ENCODE measurements at places on chromosomes 16 and 17.
A peak's percentile ranks its signal among the peaks of the same experiment; 100 is the strongest.

DNA sequence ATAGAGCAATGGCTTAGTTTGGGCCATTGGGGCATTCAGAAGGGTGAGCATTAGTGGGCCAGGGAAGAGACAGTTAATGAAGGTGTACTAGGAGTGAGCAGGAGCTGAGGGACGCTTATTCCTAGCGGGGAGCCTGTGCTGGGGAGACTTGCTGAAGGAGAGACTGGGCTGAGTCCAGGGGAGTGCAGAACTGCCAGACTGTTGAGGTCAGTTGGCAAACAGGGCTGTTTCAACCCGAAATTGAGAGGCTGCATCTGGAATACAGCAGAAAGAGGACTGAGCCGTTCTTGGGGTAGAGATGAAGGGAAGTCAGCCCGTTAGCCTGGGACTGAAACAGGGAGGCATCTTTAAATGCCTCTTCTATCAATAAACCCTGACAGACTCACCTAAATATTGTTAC lies 33.2 kb downstream of the MAP2K6 start:
- no peak for DNase-seq

- peak; percentile 4 for DNase-seq
These were observed 135.8 kb downstream of the SKAP1 start for GRCh38 chr17:48294020-48294805.

- DNase-seq = no peak
These were observed 104.6 kb downstream of the SEC14L1 start for GRCh38 chr17:77245162-77245926.

- no peak for DNase-seq
These were observed 45.6 kb upstream of the KCNJ12 start for GRCh38 chr17:21330436-21331160.

DNA sequence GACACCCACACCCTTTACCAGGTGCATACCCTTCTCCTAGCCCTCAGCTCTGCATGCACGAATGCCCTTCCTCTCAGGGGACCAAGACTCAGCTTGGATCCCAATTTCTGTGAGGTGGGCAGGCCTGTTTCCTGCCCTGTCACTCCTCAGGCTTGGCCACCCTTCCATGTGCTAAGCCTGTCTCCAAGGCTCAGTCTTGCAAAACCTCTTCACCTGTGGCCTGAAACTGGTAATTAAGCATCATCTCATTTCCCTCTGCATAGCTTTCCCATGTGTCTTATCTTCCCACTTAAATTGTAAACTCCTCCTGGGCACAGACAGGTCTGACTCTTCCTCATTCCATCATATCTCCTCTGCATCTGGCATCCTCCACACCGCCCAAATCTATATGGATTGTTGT lies 31.0 kb upstream of the SMPD3 start:
- DNase-seq = no peak

- DNase-seq = no peak
These were observed 58.1 kb downstream of the CYB5B start for GRCh38 chr16:69482410-69482991.

GRCh38 chr16:65965628-65966027 lies 400.9 kb upstream of the CDH5 start:
- no peak for DNase-seq

- peak; percentile 84 for DNase-seq
These were observed 86.8 kb upstream of the WSB1 start for GRCh38 chr17:27207073-27207513.

DNA sequence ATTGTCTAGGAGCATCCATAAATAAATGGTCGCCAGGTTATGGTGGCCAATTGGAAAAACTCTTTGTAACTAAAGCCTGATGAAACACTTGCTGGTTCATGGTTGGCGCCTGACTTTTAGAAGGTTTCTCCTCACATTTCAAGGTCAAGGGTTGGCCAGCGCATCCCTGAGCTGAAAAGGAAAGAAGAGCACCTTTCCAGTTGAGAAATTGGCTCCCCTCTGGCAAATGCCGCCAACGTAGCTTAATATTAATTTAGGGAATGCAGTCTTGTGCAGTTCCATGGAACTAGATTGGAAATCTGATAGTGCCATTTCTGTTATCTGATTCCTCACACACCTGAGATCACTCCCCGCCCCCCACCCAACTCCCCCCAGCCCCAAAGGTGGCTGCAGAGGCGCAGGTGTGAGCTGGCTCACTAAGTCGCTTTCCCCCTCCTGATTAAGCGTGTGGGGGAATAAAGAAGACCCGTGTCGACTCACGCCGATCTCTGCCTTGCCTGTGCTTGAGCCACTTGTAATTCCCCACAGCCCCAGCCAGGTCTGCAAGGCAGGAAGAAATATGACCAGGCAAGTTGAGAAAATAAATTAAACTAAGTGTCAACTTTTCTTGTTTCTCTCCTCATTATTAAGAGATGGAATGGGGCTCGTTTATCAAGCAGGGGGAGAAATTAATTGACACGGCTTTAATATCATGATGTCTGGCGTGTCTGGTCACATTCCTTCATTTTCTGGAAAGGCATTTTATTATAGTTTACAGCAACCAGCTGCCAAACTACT lies 157.7 kb downstream of the CCDC182 start:
- no peak for DNase-seq

- DNase-seq = no peak
These were observed 7.8 kb downstream of the DBNDD1 start for GRCh38 chr16:90011508-90011819.

- peak; percentile 53 for DNase-seq
These were observed 32.8 kb downstream of the IRF8 start for GRCh38 chr16:85931596-85932402.

- DNase-seq = no peak
These were observed 6.0 kb upstream of the NDRG4 start for GRCh38 chr16:58493756-58494431.
